ENCODE measurements at places on chromosomes 4 and X.

DNA sequence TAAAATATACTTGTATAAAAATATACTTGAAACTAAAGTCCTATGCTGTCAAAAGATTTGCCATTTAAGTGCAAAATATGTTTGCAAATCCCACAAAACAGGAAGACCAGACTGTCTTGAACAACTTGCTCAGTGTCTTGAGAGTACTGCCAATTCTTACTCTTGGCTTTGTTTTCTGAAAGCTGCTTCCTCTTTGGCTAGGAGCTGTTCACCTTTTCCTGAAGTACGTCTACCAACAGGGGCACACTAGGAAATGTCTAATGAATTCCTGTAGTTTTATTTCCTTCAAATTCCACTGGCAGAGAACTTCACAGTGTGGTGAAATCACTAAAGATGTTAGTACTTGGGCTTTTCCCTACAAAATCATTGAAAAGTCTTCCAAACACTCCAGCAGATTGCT lies 46.4 kb upstream of the ABCG2 start:
- no peak for DNase-seq

DNA sequence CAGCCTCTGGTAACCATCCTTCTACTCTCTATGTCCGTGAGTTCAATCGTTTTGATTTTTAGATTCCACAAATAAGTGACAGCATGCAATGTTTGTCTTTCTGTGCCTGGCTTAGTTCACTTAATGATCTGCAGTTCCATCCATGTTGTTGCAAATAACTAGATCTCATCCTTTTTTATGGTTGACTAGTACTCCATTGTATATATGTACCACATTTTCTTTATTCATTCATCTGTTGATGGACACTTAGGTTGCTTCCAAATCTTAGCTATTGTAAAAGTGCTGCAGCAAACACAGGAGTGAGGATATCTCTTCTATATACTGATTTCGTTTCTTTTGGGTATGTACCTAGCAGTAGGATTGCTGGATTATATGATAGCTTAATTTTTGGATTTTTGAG lies 140.9 kb downstream of the MID1 start:
- no peak for DNase-seq

DNA sequence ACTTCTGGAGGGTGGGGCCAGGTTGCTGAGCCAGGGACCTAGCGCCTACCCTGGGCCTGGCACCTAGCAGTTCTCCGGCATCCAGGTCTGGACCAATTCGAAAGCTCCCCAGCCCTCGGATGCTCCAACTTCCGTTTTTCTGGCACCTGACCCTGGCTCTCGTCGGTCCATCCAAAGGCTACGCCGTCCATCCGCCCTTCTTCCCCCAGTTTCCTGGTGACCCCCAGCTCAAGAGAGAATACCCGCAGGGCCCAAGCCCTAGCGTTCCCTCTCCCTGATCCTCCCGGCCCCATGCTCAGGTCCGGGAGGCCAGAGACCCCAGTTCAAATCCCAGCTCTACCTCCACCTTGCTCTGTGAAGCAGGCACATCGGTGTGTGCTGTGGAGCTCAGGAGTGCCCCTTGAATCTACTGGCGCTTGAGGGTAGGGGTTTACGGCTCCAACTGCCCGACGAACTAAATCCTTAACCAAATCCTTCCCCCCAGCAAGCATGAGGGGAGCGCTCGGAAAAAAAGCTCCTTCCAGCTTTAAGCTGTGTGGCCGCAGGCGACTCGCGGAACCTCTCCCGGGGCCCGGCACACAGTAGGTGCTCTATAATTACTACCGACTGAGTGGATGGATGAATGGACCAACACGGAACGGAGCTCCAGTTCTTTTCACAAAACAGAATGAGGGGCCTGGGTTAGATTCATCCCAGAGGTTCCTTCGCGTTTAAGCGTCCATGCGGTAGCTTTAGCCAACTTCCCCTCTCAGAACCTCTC lies 1.1 kb downstream of the CRMP1 start:
- DNase-seq, result no peak

DNA sequence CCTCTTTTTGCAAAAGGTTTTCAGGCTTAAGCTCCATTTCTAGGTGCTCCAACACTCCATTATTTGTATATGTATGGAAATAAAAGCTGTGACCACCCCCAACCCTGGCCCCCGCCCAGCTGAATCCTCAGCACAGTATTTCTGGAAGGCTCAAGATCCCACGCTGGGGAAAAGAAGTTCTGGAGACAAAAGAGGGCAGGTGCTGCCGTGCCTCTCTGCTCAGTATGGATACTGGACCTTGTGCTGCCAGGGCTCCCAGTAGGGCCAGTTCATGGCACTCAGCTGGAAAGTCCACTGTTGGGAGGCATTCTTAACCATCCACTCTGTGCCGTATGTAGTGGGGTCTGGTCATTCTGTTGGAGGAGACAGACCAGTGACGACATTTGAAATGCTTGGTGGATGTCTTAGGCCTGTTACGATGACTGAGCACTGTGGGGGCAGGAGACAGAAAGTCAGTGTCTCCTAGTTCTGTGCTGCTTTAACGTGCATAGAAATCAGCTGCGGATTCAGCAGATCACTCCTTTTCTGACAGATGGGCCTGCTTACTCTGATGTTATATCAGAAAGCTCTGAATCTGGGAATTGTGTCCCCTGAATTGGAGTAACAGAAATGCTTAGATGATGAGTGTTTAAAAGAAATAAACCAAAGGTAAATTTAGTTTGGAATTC lies 48.4 kb upstream of the MSANTD1 start:
- DNase-seq, result no peak

DNA sequence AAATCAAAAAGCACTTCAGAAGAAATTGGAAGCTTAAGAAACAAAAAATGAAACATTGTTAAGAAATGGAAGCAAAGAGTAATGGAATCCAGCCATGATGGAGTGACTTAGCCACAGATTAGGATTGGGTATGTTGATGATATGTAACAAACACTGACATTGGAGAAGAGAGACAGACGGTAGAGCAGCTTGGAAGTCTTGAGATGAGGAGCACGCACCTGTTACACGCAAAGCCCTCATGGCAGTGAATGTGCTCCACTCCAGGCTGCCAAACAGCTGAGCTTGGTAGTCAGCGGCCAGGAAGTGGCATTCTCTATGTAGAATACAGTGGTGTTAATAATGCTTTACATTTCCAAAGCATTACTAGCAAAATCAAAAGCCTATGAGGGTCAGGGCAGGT lies 56.9 kb upstream of the GPRIN3 start:
- no peak for DNase-seq

- peak; percentile 50 for DNase-seq
These were observed 34.1 kb upstream of the GAB1 start for GRCh38 chr4:143302536-143302935.

DNA sequence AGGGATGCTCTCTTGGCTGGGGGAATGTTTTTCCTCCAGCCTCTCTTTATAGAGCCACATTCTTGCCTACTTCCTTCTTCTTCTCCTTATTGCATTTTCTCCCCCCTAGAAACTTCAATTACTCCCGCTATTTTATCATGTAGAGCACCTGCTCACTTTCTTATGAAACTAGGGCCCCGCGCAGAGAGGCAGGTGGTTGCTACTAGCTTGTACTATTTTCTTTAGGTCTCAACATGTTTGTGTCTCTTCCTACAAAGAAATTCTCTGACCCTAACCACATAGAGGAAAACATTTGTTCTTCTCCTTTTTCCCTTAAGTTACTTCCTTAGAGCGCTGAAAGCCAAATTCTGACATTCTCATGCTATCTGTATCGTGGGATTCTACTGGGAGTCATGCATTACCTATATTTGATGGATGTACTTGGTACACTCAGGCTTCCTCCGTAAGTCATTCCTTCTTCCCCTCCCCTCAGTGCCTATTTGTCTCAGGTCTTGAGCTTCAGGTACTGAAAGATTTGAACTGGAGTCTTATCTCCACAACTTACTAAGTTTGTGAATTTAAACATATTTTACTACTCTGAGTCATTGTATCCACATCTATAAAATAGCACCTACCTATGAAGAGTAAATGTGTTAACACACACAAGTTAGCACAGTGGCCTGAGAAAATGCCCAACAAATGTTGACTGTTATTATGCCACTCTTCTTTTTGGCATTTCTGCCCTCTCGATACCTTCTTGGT lies 159.1 kb upstream of the LEF1 start:
- no peak for DNase-seq

DNA sequence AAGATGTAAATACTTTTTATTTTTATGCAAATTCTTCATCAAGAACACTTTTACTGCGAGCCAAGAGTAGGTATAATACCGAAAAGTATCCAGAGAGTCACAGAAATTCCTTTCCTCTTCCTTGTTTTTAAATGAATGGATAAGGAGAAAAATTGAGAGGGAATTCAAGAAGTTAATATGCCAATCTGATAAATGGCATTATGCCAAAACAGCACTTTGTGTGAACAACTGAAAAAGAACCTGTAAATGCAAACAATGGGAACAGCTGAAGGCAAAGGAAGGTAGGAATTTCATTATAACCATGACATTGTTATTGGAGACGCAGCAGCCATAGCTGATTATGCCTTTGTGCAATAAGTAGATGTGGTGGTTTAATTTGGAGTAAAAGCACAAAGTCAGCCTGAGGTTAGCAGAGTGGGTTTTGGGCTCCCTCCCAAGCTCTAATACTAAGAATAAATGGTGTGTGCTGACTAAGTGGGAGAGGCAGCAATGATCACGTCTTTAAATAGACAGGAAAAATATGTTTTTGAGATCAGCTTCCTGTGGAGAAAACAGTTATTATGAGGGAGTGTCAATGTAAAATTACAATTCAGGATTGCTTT lies 209.8 kb upstream of the NDST4 start:
- peak; percentile 31 for DNase-seq

DNA sequence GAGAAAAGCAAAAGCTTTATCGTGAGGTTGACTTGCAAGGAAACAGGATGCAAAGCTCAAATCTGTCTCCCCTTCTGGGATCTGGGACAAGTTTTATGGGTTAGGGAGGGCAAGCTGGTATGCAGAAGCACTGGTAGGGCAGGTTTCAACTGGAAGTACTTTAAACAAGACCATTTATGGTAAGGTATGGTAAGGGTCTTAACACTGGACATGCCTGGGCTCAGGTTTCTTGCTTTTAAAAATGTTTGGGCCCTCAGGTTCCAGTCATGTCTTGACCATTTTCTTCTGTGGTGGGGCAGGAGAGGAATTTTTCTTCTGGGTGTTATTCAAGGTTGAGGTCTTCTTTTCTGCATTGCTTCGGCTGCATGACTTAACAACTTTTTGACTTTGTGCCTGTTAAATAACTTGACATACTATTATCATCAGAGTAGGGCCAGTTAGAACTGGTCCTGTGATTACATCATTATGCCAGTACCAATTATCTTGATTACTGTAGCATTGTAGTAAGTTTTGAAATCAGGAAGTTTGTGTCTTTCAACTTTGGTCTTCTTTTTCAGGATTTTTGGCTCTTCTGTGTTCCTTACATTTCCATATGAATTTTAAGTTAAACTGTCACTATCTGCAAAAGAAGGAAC lies 33.7 kb downstream of the CD38 start:
- DNase-seq, result no peak

GRCh38 chrX:12972243-12972642 lies 2.7 kb upstream of the TMSB4X start:
- no peak for DNase-seq

DNA sequence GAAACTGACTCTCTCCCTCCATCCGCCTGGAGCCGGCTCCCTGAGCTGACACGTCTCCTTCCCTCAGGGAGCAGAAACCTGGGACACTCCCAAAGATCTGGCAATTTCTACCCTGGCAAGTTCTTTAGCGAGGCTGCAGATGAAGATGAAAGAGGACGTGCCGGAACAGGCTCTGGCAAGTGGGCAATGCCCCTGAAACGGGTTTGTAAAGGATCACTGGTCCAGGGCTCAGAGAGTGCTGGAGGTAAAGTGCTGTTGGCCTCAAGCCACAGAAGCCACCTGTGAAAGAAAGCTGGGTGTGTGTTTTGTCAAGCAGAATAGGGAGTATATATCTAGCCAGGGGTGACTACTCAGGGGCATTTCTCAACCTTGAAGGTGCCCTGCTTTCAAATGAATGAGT lies 131.4 kb upstream of the ATP6AP2 start:
- no peak for DNase-seq

DNA sequence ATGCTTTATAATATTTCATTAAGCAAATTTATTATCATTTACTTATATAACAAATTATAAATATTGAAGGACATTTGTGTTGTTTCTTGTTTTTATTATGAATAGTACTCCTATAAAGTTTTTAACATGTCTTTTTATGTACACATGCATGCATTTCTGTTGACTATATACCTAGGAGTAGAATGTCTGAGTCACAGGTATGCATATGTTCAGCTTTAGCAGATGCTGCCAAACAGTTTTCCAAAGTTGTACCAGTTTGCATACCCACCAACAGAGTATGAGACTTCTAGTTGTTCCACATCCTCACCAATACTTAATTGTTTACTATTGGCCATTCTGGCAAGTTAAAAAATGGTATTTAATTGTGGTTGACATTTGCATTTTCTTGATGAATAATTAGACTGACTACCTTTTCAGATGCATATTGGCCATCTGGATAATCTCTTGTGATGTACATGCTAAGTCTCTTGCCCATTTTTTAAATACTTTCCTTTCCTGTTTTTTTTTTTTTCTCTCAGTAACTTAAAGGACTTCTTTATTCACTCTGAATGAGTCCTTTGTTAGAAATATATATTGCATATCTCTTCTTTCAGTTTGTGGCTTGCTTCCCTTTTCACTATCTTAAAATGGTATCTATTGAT lies 132.2 kb upstream of the TRIM2 start:
- DNase-seq, result no peak

- DNase-seq, result peak; percentile 77
These were observed 51.2 kb downstream of the ZNF827 start for GRCh38 chr4:145887241-145887991.

DNA sequence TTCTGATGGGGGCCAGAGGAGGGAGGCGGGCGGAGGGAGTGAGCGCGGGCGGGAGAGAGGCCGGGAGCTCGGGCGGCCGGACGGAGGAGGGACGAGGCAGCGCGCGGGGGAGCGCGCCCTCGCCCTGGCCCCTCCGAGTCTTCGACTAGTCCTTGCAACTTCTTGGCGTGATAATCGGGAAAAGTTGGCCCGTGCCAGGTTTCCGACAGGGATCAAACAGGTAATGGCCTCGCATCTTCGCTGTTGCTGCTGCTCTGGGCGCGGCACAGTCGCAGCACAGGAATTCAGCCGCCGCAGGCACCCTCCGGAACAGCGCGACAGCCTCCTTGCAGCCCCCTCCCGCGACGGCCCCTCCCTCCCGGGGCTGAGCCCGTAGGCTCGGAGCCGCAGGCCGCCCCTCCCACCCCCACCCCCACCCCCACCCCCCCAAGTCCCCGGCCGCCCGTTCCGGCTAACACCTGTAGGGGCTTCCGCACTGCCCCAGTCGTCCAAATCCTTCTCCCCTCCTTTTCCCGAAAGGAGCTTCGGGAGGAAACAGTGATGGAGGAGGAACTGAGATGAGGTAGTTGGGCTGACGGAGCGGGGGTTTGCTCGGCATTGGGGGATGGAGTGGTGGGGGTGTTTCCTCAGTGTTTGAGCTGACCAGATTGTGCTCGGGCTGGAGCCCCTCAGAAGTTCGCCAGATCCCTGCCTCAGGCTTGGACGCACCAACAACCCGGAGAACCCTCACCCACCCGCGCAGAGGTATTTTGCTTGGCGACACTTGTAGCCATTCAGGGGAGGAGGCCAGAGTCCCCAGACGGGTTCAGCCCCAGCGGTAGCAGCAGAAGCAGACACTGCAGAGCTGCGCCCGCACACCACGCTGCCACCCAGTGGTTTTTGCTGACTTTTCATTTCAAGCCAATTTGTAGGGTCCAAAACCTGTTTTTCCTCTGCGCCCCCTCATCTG lies at the start of gene FGF13:
Gene FGF13 (minus strand): TSS at position 319 of the 949 bp plus-strand sequence. CDS start 714 bp downstream, outside the sequence.
- peak; percentile 4 for DNase-seq
